ENCODE measurements at places on chromosomes 1 and 21.

GRCh38 chr1:21344750-21345443 lies 54.6 kb upstream of the ECE1 start:
- no peak for DNase-seq

GRCh38 chr1:68723791-68724190 lies 226.9 kb upstream of the DEPDC1 start:
- DNase-seq = no peak

DNA sequence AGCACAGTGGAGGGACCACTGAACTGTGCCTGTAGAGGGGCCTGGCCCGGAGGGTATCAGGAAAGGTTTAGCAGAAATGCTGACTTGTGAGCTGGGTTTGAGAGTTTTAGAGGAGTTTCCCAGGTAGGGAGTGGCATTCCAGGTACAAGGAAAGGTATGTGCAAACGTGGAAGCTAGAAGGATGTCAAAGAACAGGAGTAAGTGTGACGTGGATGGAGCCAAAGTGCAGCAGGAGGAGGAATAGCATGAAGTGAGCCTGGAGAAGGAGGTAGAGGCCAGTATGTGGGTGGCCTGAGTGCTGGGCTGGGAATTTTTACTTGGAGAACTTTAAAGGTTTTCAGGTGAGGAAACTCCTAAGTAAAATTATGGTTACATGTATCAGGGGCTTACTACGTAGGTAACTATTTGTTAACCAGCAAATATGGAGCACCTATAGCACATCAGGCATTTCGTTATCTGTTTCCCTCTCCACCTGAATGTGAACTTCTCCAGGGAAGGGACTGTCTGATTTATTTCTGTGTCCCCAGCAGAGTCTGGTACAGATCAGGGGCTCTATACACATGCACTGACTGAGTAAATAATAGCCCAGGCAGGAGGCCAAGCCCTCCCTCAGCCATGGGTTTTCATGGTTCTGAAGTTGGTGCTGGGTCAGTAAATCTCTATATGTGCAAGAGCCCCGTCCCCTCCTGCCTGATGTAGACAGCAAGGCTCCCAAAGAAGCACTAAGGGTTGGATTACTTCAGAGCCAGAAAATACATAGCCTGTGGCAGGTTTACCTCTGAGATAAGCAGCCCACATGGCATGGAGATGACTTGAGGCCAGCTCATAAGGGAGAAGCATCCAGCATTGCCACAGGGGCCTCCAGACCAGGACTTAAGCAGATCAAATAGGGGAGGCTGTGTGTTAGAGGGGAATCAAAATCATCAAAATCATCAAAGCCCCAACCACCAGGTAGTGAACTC lies 43.4 kb downstream of the CDCP2 start:
- no peak for DNase-seq

- DNase-seq = no peak
These were observed 3.2 kb downstream of the IL23R start for GRCh38 chr1:67169496-67169895.

Data from femur (tissue), 1 donor.